ENCODE measurements at places on chromosomes 13 and 19.

- no peak for DNase-seq
Observed at GRCh38 chr19:32469795-32470194, 64.2 kb downstream of the DPY19L3 start.

DNA sequence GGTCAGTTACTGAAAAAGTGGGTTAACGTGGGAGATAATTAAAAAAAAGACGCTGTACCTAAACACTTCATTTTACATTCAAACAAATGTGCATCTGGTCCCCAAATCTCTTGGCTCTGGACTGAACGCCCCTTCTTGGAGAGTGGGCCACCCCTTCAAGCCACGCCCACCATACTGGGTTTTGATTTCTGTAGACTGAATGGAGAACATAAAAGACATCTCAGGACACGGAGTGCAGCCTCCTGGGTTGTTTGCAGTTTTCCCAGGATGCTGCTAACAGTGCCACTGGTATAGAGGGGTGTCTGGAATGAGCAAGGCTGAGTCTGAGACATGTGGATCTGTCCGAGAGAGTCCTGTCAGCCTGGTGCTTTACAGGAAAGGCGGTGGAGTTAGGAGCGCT, 10.6 kb downstream of the TFDP1 start:
- no peak for DNase-seq

GRCh38 chr13:95247852-95248251, 53.4 kb downstream of the ABCC4 start:
- no peak for DNase-seq

DNA sequence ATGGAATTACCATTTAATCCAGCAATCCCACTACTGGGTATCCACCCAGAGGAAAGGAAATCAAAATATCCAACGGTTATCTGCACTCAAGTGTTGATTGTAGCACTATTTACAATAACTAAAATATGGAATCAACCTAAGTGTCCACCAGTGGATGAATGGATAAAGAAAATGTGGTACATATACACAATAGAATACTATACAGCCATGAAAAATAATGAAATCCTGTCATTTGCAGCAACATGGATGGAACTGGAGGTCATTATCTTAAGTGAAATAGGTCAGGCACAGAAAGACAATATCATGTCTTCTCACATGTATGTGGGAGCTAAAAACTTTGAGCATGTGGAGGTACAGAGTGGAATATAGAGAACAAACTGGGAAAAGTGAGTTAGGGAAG, 92.9 kb upstream of the ARHGEF7 start:
- no peak for DNase-seq

DNA sequence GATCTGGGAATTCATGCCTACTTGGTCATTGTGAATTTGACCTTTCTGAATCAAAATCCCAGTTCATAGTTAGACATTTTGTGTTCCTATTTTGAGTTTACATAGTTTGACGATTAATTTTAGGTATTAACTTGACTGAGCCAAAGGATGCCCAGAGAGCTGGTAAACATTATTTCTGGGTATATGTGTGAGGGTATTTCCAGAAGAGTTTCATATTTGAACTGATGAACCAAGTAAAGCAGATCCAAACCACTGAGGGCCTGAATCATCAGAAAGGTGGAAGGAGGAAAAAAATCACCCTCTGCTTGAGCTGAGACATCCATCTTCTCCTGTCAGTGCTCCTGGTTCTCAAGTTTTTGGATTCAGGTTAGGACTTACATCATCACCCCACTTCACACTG, 116.6 kb downstream of the CYSLTR2 start:
- no peak for DNase-seq

DNA sequence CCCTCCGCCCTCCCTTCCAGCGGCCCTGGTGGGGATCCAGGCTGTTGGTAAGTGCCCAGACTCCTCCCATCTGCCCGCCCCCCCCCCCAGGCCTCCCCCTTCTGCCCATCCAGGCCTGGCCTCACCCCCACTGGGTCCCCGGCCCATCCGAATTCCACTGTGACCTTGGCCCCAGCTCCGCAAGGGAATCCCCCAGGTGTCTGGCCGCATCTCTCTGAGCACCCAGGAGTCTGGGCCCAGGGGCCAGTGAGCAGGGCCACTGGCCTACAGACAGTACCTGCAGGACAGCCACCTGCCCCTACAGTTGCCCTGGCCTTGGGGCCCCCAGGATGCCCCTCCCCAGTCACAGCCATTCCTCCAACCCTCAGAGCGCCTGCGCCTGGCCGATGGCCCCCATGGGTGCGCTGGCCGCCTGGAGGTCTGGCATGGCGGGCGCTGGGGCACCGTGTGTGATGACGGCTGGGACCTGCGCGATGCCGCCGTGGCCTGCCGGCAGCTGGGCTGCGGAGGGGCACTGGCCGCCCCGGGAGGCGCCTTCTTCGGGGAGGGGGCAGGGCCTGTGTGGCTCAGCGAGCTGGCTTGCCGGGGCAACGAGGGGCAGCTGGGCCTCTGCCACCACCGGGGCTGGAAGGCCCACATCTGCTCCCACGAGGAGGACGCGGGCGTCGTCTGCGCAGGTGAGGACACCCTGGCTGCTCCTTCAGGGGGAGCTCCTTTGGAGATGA, 912 bp downstream of the SSC5D start:
- no peak for DNase-seq

DNA sequence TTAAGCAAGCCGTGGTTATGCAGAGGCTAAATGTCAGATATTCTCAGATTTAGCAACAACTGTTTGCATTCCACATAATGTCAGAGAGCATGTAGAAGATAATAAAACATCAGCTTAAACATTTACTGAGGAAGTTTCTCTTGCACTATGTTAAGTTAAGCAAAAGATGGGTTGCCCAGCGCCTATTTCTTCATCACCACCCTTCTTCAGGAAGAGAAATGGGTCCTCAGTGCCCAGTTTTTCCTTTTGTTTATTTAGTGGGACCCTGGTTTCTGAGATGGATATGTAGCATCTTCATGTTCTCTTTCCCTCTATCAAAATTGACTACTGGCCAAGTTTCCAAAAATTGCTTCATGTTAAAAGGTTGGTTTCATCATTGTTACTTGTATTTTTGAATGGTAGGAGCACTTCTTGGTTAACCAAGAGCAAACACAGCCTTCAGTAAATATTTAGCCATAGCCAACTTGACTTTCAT, 356.8 kb downstream of the RFC3 start:
- peak; percentile 45 for DNase-seq

- DNase-seq = no peak
Observed at GRCh38 chr13:42484386-42484785, 89.6 kb upstream of the TNFSF11 start.

DNA sequence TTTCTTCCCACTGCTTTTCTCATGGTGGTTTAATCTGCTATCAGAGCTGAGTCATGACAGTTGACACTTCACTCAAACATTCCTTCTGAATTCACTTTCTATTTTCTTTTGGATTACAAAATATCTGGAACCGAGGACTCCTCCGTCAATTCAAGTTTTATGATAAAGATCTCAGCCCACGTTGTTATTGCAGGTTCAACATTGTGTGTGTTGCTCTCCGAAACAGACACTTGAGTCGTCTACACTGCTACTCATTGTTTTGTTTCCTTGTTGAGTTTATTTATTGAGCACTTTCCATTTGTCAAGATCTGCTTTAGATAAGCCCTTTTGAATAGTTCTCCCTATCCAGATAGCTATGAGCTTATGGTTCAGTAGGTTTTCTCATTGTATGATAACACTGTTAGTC, 636.1 kb upstream of the GPC6 start:
- DNase-seq = no peak

- DNase-seq = no peak
Observed at GRCh38 chr13:113407531-113408393, 43.8 kb upstream of the GRTP1 start.

DNA sequence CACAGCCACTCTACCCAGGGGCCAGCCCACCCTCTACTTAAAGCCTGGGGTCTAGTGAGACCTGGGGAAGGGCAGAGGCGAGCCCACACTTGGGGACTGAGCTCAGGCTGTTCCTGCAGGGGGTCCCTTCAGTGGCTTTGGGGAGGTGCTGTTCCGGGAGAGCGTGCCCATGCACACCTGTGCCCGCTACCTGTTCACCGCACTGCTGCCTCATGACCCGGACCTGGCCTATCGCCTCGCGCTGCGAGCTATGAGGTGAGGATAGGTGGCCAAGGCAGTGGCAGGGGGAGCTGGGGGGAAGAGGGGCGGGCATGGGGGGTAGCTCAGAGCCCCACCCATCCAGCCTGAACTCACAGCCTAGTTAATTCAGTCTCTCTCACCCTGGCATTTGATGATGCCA, 24.0 kb downstream of the ZSWIM4 start:
- DNase-seq = no peak

DNA sequence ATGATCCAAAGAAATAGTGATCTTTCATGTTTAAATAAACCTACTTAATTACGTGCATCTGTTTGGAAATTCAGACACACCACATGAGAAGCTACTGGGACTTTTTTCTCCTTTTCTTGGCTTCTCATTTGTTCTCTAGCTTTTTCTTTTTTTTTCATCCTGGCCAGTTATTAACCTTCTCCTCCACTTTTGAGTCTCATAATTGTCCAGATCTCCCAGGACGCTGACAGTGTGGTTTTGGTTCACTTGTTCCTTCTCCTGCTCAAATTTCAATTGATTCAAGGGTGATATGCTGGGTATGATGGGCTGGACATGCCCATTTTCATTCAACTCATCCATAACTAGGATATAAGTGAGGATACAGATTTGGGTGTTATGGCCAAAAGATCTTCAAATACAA, 152.3 kb downstream of the TM9SF2 start:
- DNase-seq = no peak

DNA sequence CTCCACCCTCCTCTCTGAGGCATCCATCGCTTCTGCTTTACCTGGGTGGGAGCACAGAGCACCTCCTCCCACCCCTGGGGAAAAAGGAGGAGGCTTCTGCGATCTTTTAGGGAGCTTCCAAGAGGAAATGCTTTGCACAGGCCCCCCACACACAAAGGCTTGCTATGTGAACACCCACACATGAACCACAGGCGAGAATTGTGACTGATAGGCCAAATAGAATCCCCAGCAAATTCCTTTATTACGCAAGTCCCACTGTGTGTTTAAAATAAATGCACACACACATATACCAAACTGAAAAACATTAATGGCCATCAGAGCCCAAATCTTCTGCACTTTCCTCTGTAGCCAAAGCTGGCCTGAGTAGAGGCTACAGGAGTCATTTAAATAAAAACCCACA, 50.6 kb downstream of the HSPH1 start:
- no peak for DNase-seq

- no peak for DNase-seq
Observed at GRCh38 chr13:111347438-111347837, 27.0 kb downstream of the TEX29 start.

DNA sequence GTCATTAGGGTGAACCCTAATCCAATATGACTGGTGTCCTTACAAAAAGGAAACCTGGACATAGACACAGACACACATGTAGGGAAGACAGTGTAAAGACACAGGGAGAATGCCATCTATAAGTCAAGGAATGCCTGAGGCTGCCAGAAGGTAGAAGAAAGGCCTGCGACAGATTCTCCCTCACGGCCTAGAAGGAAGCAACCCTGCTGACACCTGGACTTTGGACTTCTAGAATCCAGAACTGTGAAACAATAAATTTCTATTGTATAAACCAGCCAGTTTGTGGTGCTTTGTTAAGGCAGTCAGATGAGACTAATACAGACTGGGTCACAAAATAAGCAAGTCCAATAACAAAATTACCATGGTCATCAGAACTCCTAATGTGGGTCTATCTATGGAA, 120.4 kb downstream of the ENOX1 start:
- no peak for DNase-seq

- no peak for DNase-seq
Observed at GRCh38 chr19:32202244-32202643, 143.2 kb upstream of the ZNF507 start.
